NCI-H2107 (cell line): ENCODE measurements at places on chromosomes 13 and 19.

GRCh38 chr13:97369261-97369893 lies 64.6 kb upstream of the RAP2A start:
- no peak for DNase-seq

GRCh38 chr19:14149509-14149994 lies 13.2 kb upstream of the ASF1B start:
- DNase-seq: no peak

DNA sequence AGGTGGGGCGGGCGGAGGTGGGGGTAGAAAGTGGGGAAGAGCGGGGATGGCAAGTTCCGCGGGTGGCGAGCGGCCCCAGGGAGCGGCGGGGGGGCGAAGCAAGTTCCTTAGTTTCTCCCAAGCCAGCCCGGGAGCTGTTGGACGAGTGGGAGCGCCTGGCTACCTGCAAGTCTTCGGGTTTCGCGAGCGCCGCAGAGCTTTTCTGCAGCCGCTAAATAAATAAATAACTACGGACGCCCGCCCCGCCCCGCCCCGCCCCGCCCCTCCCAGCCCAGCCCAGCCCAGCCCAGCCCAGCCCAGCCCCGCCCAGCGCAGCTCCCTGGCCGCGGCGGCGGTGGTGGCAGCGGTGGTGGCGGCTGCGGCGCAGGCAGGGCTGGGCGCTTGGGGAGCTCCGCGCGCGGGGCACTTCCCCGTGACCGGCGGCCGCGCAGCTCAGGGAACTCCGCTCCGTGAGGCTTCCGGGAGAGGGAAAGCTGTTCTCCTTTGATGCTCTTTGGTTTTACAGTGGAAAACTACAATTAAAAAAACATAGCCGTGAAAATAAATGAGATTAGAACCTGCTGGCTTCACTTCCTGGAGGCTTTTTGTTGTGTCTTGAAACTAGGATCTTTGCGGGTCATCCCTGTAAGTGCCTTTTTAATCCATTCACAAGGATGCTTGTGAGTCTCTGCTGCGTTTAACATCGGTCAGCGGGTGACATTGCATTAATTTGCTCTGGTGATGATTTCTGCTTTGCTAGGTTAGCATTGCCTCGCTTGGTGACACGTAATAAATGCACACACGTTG lies at the start of gene UBE2L5:
Gene UBE2L5 (plus strand): TSS at position 440 of the 786 bp plus-strand sequence. CDS start 5,498 bp downstream, outside the sequence.
- DNase-seq: no peak

- DNase-seq: no peak
Measured at GRCh38 chr13:73096173-73096572, 37.4 kb downstream of the KLF5 start.

GRCh38 chr19:4139614-4140236 lies 13.7 kb upstream of the CREB3L3 start:
- no peak for DNase-seq

- no peak for DNase-seq
Measured at GRCh38 chr13:44423824-44424223, 50.2 kb downstream of the SERP2 start.

DNA sequence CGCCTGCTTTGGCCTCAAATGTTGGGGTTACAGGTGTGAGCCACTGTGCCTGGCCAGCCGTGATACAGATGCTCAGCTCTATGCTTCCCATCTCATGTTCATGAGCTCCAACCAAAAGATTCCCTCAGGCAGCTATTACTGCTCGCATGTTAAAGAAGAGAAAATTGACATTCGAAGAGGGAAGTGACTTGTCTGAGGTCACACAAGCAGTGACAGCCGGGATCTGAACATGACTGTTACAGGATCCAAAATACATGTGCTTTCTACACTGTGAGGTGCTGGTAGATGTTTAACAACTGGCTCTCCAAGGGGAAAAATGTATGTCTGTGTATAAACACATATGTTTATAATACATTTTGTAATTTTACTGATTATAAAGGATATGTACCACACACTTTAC lies 11.3 kb downstream of the FPR1 start:
- no peak for DNase-seq

DNA sequence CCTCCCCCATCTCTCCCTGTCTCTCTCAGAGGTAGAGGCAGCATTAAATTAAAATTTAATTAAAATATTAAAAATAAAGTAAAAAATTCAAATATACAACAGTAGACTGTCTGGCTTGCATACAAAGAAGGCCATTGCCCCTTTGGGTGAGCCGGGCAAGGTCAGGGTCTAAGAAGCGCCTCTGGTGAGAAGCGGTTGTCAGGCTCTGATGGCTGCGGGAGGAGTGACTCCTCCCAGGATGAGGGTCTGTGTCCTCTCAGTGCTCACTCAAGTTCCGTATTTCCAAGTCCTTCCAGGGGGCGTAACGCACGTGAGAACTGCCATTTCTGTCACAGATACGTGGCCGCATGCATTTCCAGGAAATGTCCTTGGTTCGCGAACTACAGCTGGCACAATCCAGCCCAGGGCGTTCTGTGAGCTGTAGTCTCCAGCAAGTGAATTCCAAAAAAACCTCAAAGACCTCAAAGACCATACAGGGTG lies 737 bp upstream of the ZNF181 start:
- DNase-seq: no peak

DNA sequence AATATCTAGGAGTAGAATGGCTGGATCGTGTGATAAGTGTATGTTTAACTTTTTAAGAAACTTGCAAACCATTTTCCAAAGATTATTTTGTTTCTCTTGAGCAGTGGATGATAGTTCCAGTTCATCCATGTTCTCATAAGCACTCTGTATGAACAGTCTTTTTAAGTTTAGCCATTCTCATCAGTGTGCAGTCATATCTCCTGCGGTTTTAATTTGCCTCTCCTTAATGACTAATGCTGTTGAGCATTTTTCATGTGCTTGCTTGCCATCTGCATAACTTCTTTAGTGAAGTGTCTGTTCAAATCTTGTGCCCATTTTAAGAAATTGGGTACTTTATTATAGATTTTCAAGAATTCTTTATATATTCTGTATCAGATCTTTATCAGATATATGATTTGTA lies 58.6 kb downstream of the WASF3 start:
- DNase-seq: no peak

- no peak for DNase-seq
Measured at GRCh38 chr19:5079071-5079774, 110.3 kb downstream of the KDM4B start.

- DNase-seq: no peak
Measured at GRCh38 chr13:37225414-37226070, 120.1 kb upstream of the CSNK1A1L start.

GRCh38 chr19:41321600-41322270 lies 11.8 kb downstream of the CCDC97 start:
- DNase-seq: no peak

GRCh38 chr13:55087085-55087484 lies 2053.6 kb upstream of the PRR20A start:
- DNase-seq: no peak

DNA sequence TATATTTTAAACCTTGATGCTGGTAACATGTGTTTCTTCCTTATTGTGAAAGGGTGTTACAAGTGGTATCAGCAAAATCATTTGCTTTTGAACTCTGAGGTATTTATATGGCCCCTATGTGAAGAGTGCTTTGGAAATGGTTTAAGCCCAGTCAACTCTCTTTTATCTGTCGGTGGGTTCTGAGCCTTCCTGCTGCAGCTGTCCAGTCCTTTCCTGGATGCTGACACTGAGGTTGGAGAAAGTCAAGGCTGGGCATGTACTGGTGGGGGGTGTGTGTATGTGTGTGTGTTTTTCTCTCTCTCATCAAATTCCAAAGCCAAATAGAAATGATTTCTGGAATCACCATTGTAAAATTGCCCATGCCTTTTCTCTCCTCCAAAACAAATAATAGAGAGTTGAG lies 221.2 kb downstream of the LMO7 start:
- no peak for DNase-seq

GRCh38 chr19:39403331-39404312 lies 3.0 kb upstream of the ZFP36 start:
- DNase-seq: peak; percentile 18

- DNase-seq: no peak
Measured at GRCh38 chr13:101512650-101513049, 60.2 kb downstream of the ITGBL1 start.

- DNase-seq: no peak
Measured at GRCh38 chr13:20873348-20873747, 29.2 kb downstream of the XPO4 start.

DNA sequence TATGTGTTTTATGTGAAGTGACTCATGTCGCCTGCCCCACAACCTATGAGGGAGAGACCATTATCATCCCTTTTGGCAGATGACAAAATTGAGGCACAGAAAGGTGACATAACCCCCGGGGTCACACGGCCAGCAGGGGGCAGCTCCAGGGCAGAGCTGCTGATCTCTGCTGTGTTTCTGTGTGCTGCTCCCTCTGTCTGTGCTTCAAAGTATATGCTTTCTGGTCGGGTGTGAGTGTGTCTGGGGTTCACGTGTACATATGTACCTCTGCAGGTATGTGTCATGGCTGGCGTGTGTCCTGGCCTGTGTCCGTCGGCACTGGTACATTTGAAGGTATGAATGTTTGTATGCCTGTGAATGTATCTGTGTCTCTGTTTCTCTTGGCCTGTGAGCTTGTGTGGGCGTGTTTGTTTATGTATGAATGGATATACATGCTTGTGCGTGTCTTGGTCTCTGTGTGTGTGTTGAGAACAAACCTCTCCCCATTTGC lies 7.1 kb downstream of the LIPE start:
- no peak for DNase-seq

- DNase-seq: no peak
Measured at GRCh38 chr13:48506092-48506701, 26.7 kb downstream of the RCBTB2 start.

DNA sequence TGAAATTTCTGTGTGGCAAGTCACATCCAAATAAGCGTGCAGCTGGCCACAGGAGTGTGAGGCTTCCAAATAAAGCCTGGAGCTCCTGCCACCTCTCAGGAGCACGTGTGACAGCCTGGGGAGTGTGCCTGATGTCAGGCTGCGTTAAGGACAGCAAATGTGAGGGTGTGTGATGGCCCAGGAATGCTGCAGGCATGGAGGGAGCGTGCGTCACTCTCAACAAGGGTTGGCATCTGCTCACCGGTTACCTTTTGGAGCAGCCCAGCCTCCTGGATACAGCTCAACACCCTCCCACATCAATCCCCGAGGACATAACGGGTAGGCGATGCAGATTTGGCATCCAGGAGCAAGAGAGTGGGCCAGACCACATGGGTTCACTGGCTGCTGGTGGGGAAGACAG lies 19.0 kb downstream of the NUMBL start:
- no peak for DNase-seq

DNA sequence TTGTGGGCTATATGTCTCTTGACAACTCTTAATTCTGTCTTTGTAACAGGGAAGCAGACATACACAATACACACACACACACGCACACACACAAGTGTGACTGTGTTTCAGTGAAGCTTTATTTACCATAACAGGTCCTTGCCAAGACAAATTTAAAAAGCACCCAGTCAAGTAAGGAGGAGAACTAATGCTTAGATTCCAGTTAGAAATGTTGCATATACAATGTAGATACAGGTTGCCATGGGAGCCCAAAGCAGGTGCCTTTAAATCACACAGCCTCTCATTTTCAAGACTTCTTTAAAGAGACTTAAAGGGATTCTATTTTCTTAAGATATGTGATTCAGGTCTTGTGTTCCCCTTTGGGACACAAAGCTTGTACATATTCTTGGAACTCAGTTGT lies 1551.9 kb downstream of the EFNB2 start:
- DNase-seq: no peak

- no peak for DNase-seq
Measured at GRCh38 chr13:109151696-109152095, 522.3 kb downstream of the MYO16 start.

- no peak for DNase-seq
Measured at GRCh38 chr13:102012299-102013293, 389.3 kb downstream of the FGF14 start.

DNA sequence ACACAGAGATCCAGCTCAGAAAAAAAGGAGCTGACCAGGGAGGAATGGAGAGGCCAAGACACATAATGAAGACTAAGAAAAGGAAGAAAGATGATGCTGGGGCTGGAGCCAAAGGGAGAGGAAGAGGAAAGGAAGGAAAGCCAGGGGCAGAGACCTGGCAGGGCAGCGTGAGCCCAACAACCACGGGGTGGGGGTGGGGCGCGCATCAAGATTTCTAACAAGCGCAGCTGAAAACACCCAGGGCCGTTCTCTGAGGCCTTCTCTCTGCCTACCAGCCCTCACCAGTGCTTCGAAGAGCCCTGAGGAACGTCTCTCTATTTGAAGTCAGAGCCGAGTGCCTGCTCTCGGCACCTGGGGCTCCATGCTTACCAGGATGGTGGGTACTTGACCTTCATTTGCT lies 23.6 kb upstream of the POU2F2 start:
- DNase-seq: no peak

- no peak for DNase-seq
Measured at GRCh38 chr19:33048806-33049676, 15.6 kb downstream of the RHPN2 start.

- no peak for DNase-seq
Measured at GRCh38 chr13:20953245-20953931, 50.8 kb upstream of the XPO4 start.

GRCh38 chr13:35603593-35604285 lies 127.2 kb upstream of the MAB21L1 start:
- no peak for DNase-seq

DNA sequence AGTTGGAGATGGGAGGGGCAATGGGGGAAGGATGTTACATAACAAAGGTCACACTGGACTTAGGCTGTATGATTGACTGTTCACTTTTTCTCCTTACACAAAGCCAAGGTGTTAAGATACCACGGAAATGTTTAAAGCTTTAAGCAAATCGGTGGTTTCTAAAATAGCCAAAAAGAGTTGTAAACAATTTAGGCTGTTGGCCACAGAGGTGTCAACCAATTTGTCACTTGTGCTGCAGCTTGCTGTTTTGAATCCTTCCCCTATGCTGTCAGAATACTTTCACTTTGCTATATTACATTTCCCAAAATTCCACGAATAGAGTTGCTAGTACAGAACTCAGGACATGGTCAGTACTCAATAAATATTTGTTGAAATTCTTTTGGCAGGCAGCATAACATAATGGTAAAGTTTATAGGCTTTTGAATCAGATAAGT lies 149.3 kb downstream of the VWA8 start:
- DNase-seq: no peak

GRCh38 chr13:113851826-113852535 lies 11.9 kb downstream of the GAS6 start:
- DNase-seq: no peak

DNA sequence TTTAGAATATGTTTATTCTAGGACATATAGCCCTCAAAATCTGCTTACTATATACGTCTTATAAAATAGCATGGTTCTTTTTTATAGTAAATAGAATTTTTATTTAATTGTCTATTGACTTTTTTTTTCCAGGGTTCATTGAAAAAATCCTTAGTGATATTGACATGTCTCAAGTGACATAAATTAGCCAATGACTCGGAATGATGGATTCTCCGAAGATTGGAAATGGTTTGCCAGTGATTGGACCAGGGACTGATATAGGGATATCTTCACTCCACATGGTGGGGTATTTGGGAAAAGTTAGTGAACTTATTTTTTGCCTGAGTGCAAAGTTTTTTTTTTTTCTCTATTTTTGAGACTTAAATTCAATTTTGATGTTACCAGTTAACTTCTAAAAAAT lies 3.2 kb downstream of the USPL1 start:
- DNase-seq: no peak

- no peak for DNase-seq
Measured at GRCh38 chr13:97198753-97199152, 23.4 kb upstream of the MBNL2 start.

- DNase-seq: no peak
Measured at GRCh38 chr19:15249972-15250639, 17.9 kb upstream of the EPHX3 start.

GRCh38 chr19:17565611-17566010 lies 10.2 kb downstream of the COLGALT1 start:
- no peak for DNase-seq

GRCh38 chr19:51531349-51532315 lies at the start of gene SIGLEC6:
TSS of gene SIGLEC6 (minus strand) at chr19:51531670. CDS start at chr19:51531648, 22 bp downstream.
- no peak for DNase-seq
